Stimulated activated CD4-positive, alpha-beta T cell treated with anti-CD3 and anti-CD28 coated beads, Interleukin-4, amount 100 ng/mL, for 24 hours (primary cell): ENCODE measurements at places on chromosomes 5 and 9.
A peak's percentile ranks its signal among the peaks of the same experiment; 100 is the strongest.

GRCh38 chr5:60210810-60211209, 317.3 kb upstream of the PDE4D start:
- DNase-seq = no peak

- no peak for DNase-seq
Observed at GRCh38 chr9:82281066-82281465, 292.5 kb downstream of the SPATA31D1 start.

- peak; percentile 56 for DNase-seq
Observed at GRCh38 chr9:14846871-14847311, 63.3 kb downstream of the FREM1 start.

GRCh38 chr9:108609227-108609896, 246.4 kb downstream of the ACTL7B start:
- DNase-seq = no peak

- no peak for DNase-seq
Observed at GRCh38 chr9:116951588-116952435, 264.7 kb downstream of the TRIM32 start.

DNA sequence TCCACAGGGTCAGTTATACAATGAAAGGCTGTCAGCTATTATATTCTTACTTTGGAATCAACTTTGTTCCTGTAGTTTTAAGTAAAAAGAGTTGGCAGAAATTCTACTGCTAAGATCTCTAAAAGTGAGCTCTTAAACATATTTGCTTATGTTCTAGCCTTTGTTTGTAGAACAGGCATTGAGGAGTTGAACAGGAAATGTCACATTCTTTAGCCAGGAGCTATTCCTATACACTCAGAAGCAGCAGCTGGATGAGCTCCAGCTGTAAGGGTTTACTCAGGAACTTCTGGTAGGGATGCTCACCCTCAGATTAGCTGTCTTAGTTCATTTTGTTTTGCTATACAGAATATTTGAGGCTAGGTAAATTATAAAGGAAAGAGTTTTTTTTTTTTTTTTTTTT, 22.4 kb upstream of the SPINK14 start:
- DNase-seq = no peak

- DNase-seq = no peak
Observed at GRCh38 chr9:75615284-75615683, 275.2 kb upstream of the PCSK5 start.

DNA sequence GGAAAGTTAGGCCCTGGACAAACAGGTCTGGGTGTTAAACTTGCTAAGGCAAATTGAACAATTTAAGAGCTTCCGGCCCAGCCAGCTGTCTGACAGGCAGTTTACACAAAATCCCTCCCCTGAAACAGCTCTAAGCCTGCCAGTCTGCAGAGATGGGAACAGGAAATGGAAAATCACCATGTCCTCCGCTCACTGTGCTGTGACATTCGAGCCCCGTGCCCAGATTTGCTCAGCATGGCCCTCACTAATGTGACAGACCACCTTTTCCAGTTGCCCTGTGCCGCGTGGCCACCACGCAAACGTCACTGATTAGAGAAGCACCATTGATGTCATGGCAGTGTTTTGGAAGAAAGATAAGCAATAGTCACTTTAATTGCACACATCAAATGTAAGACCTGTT, 41.0 kb downstream of the CCNJL start:
- no peak for DNase-seq
